ENCODE measurements at places on chromosomes 13 and 19.

DNA sequence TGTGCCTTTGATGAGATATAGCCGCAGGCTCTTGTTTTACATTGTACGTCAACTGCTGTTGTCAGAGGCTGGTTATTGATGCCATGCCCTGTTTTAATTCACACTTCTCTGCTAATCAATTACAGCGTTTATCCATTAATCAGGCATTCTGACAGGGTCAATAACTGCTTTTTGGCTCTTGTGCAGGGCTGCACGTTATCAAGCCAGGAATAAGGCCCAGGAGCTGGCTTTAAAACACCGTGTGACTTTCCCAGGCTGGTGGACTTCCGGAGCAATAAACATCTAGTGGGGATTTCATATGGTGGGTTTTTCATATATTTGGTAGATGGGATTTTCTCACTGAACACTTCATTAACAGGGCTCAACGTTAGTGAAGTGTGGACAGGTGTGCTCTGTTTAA, 221.7 kb downstream of the TM9SF2 start:
- no peak for DNase-seq

- DNase-seq = peak; percentile 50
Measured at GRCh38 chr19:55585658-55586339, 5.2 kb upstream of the ZNF579 start.

- no peak for DNase-seq
Measured at GRCh38 chr19:35309481-35310279, 17.7 kb downstream of the MAG start.

- no peak for DNase-seq
Measured at GRCh38 chr13:33462109-33462508, 176.6 kb upstream of the STARD13 start.

- no peak for DNase-seq
Measured at GRCh38 chr19:46859637-46860124, 1.1 kb upstream of the ARHGAP35 start.

DNA sequence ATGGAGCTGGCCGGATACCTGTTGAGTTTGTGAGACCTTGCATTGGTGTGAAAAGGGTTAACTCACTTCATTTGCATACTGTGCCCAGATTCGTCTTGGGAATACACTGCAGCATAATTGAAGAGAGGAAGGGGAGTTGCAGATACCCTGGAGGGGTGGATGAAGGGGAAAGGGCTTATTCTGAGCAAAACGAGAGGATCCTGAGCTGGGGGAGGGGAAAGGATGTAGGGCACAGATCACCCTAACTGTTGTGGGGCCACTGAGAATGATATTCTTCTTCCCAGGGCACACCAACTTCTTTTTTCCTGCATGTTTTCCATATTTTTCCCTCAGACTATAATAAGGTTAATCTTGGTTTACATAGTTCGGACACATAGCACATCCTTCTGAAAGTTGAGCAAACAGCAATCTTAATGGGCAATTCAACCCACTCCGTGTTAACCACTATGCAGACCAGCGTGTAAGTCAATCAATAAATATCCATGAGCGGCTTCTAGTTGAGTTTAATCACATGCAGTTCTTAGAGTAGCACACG, 11.7 kb upstream of the PTPRS start:
- no peak for DNase-seq

GRCh38 chr13:85508683-85509329, 290.4 kb downstream of the SLITRK6 start:
- no peak for DNase-seq

GRCh38 chr13:91355826-91356710, 8.6 kb downstream of the MIR17HG start:
- DNase-seq = no peak

- no peak for DNase-seq
Measured at GRCh38 chr13:72622546-72622945, 104.9 kb downstream of the MZT1 start.

DNA sequence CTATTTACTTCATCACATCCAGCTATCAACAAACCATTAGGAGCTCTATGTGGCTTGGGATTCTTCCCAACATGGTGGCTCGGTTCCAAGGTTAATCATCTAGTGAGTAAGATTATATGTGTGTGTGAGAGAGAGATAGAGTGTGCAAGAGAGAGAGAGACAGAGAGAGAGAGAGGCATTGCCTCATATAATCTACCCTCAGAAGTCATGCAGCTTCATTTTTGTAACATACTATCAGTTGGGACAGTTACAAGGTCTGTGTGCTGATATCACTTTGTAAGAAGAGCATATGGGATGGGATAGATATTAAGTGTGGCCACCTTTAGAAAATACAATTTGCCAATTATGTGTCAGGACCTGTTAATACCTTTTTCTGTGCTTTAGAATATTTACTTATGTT, 104.1 kb downstream of the NDFIP2 start:
- DNase-seq = no peak

DNA sequence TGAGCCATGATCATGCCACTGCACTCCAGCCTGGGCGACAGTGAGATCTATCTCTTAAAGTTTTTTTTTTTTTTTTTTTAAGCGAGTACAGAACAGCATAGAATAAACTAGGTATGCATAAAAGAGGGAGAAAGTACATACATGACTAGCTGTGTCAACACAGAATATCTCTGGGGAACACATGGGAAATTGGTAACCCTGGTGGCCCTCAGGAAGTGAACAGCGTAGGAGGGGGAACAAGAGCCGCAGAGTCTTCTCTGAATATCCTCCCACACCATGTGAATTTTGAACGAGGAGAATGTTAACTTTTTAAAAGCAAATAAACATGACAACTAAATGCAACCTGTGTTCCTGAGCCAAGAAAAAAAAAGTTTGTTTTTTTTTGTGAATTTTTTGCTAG, 15.2 kb downstream of the PHLDB3 start:
- no peak for DNase-seq

DNA sequence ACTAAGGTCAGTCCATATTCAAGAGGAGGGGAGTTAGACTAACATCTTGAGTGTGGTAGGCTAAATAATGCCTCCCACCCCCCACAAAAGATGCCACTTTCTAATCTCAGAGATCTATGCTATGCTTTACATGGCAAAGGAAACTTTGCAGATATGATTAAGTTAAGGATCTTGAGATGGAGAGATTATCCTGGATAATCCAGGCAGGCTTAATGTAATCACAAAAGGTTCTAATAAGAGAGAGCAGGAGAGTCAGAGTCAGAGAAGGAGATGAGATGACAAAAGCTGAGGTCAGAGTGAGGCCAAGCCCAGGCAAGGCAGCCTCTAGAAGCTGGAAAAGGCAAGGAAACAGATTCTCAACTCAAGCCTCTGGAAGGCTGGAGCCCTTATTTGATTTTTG, 1011.6 kb downstream of the PCDH9 start:
- no peak for DNase-seq

GRCh38 chr13:81987677-81988357, 1646.9 kb upstream of the SPRY2 start:
- no peak for DNase-seq

DNA sequence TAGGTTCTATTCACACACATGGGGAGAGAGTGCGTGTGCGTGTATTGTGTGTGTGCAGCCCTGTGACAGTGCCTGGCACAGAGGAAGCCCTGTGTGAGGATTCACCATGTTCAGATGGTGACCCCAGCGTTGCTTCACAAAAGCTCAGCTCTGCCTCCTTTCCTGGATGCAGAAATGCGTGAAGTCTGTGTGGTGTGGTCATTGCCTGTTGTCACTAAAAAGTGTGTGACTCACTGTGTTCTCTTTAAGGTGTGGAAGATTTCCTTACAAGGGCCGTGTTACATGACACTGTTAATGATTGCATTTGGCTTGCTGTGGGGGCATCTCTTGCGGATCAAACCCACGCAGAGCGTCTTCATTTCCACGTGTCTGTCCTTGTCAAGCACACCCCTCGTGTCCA, 19.5 kb upstream of the DCUN1D2 start:
- no peak for DNase-seq

DNA sequence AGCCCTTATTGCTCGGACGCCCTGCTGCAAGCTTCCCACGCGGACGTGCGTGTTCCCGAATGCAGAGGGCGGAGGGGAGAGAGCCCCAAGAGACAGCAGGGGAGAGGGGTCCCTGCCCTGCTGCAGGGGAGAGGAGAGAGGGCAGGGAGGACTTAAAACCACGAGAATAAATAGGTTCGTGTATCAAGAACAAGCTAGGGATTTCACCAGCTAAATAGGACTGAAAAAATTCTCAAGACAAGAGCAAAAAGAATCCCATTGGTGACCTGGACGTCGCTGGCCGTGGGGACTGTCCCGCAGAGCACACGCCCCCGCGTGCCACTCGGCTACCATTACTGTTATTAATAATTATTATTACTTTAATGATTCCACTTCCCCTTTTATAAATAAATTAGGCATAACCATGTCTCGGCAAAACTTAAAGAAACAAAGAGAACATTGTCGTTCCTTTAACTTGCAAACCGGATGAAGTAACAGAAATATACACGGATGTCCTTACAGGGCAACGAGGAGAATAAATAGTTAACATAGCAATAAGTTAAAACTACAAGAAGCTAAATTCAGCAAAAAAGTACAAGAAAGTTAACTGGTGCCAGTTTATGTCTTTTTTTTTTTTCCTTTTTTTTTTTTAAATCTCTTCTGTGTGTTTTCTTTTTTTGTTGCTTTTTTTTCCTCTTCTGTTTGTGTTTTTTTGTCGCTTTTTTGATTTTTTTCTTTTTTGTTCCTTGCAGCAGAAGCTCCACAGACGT, 16.6 kb downstream of the PRKCSH start:
- DNase-seq = no peak

DNA sequence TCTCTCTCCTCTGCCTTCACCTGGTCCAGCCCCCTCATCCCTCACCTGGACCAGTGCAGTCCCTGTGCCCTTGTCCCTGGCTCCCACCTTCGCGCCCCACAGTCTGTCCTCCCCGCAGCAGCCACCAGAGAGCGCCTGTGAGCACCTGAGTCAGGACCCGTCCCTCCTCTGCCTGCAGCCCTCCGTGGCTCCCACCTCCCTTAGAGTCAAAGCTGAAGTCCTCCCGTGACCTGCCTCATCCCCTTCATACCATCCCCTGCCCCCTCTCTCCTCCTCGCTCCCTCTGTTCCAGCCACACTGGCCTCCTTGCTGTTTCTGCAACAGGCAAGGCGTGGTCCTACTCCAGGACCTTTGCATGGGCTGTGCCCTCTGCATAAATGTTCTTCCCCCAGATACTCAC, 10.3 kb downstream of the CELF5 start:
- DNase-seq = no peak
